ENCODE measurements at places on chromosomes 12 and 14.

GRCh38 chr14:86505808-86506207, 975.9 kb downstream of the FLRT2 start:
- DNase-seq, result no peak

DNA sequence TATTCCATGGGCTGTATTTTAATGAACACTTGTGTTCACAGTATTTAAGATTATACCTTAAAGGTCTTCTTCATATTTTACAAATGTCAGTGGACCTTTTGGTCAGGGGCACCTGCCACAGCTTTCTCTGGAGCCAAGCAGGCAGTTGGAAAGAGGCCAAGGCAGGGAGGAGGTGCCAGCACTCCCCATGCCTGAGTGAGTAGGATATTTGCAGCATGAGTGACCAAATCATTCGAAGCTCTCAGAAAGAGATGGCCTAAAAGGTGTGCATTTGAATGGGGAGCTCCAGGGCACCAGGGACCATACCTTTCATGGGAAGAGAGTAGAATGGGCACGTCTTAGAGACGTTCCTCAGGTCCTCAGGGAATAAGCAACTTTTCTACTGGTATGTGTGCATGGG, 121.6 kb downstream of the GPR135 start:
- no peak for DNase-seq

GRCh38 chr12:127690161-127690560, 576.8 kb upstream of the TMEM132C start:
- no peak for DNase-seq

DNA sequence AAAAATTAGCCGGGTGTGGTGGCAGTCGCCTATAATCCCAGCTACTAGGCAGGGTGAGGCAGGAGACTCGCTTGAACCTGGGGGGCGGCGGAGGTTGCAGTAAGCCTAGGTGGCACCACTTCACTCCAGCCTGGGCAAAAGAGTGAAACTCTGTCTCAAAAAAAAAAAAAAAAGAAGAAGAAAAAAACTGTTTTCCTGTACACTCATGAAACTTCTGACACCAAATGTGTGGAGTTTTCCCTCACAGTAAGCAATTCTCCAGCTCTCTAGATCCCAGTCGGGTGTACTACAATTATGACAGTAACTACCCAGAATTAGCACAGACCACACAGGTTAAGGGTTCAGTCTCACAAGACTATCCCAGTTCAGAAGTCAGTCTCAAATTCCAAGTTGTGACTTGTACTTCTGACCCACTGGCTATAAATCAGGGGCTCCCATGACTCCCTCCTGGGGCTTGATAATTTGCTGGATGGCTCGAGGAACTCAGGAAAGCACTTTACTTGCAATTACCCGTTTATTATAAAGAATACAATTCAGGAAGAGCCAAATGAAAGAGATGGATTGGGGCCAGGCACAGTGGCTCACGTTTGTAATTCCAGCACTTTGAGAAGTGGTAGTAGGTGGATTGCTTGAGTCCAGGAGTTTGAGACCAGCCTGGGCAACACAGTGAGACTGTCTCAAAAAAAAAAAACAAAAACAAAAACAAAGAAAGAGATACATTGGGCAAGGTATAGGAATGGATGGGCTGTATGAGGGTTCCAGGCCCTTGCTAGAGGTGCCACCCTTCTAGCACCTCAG, 12.4 kb upstream of the ARF6 start:
- no peak for DNase-seq

GRCh38 chr12:25592725-25593495, 39.8 kb upstream of the LMNTD1 start:
- DNase-seq, result no peak

Measured in GM04503 (cell line).